ENCODE measurements at places on chromosomes 4 and X. TPM values are rescaled to one million over a fixed set of nuclear protein-coding genes. Genes with fewer than 3 reads are reported as not detected.

PHKA2 gene
- total RNA-seq, result 9.8 TPM

NPFFR2 gene
- total RNA-seq, result 1.0 TPM

- no peak for DNase-seq
Measured at GRCh38 chrX:11172415-11172814, 61.3 kb downstream of the HCCS start.

DNA sequence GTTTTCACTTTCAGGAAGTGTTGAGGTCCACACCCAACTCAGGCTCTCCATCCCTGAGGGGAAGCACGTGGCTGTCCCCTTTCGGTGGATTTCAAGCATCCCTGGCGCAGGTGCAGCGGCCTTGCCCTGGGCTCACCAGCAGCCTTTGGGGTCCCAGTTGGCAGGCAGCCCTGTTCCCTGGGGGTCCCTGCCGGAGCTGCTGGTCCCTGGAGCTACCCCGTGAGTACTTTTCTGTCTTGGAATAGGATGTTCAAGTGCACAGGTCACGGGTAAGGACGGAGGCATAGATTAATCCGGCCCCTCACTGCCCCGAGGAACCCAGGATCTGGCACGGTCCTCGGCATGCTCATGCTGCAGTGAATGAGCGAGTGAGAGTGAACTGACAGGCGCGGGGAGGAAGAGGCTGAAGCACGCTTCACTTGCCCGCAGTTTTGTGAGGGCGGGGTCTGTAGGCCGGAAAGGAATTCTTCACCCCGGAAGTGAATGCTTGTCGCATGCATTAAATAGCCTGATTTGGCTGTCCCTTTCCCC, 117.2 kb upstream of the FAT1 start:
- DNase-seq, result no peak

DNA sequence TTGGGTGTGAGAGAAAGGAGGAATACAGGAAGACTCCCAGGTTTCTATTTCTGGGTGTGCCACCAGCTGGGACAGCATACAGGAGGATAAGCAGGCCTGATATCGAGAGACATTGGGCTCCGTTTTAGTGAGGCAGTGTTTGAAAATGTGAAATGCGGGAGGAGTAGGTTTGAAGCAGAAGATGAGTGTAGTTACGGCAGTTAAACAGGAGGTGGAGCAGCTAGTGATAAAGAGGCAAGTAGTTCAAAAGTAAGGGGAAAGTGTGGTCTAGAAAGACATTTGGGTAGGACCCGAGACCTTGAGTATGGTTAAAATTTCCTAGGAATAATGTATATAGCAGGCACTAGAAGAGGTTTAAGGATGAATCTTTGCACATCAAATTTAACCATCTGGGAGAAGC, 42.4 kb downstream of the DCUN1D4 start:
- no peak for DNase-seq

Data from esophagus muscularis mucosa (tissue), 4 donors.